ENCODE measurements at places on chromosomes 5 and 9.

GRCh38 chr5:35672995-35673394 is 55.3 kb downstream of the SPEF2 start:
- DNase-seq = no peak

DNA sequence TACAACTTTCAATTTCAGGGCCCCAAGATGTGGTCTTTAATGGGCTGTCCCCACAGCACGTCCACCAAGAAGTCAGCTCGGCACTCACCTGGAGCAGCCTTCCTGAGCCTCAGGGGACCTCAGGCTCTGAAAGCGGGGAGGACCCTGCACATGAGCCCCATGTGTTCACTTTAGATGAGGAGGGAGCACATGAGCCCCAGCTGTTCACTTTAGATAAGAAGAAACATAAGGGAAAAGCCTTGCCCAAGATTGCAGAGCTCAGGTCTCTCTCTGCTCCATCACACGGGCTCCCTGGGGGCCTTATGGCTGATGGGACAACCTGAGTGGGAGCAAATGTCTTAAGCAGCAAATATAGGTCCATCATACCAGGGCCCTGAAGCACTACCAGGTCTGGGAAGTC is 56.4 kb downstream of the NIPSNAP3B start:
- DNase-seq = no peak

DNA sequence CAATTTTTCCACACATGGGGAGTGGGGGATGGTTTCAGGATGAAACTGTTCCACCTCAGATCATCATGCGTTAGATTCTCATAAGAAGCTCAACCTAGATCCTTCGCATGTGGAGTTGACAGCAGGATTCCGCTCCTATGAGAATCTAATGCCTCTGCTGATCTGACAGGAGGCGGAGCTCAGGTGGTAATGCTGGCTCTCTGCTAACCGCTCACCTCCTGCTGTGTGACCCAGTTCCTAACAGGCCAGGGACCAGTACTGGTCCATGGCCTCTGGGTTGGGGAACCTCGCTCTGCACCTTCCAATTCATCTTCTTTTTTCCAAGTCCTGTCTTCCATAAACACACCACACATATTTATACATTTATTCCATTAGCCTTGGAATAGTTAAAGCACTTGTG is 33.0 kb downstream of the POU5F2 start:
- DNase-seq = no peak

DNA sequence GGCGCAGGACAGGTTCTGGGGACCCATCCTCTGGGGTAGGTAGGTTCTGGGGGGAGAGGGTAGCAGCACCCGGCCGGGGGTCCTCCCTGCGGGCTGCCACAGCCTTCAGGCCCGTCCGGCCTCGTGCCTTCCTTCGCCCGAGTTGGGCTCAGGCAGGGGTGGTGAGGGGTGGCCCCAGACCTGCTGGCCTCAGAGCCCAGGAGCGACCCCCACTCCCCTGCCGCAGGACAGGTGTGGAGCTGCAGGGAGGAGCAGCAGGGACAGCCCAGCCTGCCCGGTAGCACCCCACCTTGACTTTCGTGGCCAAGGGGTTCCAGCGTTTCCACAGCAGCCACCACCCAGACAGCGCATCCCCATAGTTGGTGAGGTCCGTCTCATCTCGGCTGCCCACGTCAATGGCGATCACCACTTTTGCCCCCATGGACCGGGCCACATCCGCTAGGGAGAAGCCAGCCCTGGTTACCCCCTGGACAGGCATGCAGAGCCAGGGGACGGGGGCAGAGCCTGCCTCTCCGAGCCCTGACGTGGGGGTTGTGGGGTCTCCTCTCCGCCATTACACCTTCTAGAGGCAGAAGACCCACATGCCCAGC is 3.4 kb upstream of the NSMF start:
- no peak for DNase-seq

DNA sequence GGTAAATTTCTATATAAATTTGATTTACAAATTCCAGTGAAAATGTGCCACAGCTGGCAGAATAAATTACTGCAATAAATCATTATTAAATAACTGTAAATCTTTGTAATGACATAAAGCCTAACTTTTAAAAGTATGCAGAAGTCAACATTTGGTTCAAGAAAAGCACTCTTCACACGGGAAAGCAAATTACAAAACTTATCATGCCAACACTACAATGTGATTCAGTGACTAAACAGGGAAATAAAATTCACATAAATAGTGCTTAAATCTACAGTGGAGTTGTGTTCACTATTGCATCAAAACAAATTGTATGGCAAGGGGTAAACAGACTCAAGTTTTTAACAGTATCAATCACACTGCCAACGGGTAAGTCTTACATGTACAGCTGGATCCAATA is 117.2 kb downstream of the BNC2 start:
- no peak for DNase-seq

- no peak for DNase-seq
These were observed 13.9 kb downstream of the CAVIN4 start for GRCh38 chr9:100591639-100592412.

DNA sequence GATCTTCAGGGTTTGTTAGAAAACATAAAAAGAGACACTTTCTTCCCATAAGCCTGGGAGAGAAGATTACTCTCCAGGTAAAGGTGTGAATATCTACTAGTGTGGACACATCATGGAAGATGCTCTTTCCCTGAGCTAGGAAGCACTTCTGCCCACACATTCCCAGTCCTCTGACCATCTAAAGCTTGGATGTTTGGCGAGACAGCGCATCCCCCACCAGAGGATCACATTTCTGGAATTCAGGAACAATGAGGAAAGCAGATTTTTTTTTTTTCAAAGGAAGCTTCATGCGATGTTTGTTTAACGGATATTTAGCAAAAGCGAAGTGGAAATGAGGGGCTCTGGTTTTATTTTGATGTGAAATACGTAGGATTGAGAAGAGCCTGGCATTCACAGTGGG is 6.2 kb downstream of the SVEP1 start:
- no peak for DNase-seq

All from RPMI8226 (cell line).